ENCODE measurements at places on chromosomes 5 and 9.

DNA sequence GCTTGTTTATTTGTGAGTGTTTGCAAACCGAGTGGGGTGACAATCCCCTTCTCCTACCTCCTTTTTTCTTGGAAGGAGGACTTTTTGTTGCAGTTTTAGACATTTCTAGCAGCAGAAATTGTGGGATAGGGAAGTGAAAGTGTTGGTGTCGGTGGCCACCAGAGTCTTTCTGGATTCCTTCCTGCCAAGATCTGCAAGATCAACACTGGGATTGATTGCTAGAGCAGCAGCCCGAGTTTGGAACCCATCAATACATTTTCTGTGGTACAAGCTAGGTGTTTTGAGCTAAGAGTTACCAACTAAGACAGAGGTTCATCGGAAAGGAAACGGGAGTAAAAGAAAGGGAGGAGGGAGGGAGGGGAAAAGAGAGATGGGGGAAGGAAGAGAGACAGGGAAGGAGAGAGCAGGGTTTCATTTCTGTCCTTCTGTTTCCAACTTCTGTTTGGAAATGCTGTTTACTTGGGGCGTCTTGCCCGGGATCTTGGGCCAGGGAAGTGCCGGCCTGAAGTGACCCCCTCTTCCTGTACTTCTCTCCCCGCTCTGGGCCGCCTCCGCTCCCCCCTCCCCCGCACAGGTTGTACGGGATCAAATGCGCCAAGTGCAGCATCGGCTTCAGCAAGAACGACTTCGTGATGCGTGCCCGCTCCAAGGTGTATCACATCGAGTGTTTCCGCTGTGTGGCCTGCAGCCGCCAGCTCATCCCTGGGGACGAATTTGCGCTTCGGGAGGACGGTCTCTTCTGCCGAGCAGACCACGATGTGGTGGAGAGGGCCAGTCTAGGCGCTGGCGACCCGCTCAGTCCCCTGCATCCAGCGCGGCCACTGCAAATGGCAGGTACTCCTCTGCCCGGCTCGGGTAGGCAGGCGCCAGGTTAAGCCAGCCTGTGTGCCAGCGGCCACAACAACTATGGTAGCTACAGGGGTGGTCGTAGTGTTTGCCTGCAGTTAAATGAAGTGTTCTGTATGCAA lies 4.0 kb downstream of the ISL1 start:
- DNase-seq, result no peak

- no peak for DNase-seq
Measured at GRCh38 chr5:75438722-75439121, 72.7 kb downstream of the CERT1 start.

DNA sequence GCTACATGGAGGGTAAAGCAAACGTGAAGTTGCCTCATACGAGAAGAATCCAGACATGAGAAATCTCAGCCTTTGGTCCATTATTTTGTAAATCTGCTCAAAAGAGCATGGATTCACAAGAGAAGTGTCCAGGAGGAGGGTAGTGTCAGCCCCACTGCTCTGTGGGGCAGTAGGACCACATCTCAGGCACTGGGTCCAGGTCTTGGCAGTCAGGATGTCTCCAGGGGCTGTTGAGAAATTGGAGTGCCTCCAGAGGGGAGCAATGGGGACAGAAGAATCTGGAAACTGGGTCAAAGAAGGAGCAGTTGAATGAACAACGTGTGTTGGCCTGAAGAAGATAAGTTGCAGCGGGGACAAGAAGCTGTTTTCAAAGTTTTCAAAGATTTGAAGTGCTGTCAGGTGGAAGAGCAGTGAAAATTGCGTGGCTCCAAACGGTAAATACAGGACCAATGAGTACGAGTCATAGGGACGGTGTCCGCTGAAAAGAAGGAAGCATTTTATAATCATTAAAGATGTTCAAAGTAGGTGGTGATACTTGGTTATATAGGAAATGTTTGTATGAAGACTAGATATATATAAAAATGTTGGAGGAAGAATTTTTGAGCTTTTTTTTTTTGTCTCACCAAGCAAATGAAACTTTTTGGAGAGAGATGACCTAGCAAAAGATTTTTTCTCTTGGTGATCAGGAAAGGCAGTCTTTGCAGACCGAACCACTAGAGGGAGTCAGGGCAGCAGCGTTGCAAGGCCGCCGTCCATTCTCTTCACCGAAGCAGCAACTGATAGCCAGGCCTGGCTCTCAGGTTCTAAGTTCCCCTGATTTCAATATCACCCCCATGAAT lies 57.1 kb upstream of the ZBED3 start:
- peak; percentile 78 for DNase-seq

- no peak for DNase-seq
Measured at GRCh38 chr5:175166026-175166425, 278.0 kb downstream of the DRD1 start.

- no peak for DNase-seq
Measured at GRCh38 chr9:129071526-129072126, 9.3 kb upstream of the DOLPP1 start.

DNA sequence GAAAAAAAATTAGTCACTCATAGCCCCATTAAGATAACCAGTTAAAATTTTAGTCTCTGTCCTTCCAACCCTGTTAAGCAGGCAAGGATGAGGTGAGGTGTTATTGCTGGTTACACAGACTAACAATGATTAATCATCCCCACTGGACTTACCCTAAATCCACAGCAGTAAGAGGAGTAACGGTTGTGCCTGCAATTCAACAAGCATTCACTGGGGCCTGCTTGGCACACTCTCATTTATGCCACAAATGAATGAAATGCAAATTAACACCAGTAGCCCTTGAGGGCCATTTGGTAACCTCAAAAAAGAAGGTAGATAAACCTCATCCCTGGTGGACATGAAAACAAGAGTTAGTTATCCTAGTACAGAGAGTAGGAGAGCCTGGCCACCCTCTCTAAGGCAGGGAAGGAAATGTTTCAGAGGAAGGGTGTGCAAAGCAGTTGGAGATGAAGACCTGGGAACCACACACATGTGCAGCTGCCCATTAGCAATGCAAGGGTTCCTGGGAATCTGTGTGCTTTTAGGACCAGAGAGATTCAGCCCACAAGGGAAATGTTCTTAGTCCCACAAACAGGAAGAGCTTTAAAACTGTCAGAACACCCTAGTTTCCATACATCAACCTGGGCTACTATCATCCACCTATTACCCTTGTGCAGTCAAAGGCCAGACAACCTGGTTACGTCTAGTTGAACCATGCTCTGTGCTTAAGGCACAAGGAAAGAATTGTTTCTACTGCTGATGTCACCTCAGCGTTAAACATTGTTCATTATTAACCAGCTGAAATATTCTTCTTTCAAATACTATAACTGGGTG lies 7.7 kb downstream of the LHFPL2 start:
- DNase-seq, result peak; percentile 20

DNA sequence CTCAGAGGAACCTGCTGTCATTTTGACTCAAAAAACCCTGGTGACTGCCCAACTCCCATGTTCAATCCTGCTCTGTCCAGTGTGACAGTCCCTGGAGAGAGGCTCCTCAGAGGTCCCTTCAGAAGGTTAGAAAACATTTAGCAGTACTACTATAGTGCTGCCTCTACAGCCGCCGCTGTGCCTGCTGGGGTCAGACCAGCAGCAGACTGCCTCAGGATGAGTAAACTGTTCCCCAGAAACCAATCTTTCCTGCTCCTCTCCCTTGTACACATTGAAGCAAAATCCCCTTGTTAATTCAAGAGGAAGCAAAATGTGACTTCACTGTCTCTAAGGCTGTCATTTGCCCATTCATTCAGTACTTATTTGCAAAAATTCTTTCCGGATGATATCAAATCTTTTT lies 94.8 kb upstream of the SMARCA2 start:
- no peak for DNase-seq

DNA sequence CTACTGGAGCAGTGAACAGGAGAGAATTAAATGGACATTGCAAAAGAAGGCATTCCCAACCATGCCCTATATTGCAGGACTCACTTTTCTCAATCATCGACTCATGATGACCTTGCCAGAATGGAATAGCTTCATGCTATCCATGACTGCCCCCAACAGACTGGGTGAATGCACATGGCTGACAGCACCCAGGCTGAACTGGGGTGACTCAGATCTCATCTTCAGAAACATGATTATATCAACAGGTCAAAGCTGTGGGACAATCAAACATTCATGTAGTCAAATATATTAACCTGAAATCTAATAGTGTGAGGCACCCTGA lies 34.7 kb upstream of the MIER3 start:
- DNase-seq, result no peak

- DNase-seq, result no peak
Measured at GRCh38 chr9:126625329-126626126, 11.8 kb downstream of the LMX1B start.

DNA sequence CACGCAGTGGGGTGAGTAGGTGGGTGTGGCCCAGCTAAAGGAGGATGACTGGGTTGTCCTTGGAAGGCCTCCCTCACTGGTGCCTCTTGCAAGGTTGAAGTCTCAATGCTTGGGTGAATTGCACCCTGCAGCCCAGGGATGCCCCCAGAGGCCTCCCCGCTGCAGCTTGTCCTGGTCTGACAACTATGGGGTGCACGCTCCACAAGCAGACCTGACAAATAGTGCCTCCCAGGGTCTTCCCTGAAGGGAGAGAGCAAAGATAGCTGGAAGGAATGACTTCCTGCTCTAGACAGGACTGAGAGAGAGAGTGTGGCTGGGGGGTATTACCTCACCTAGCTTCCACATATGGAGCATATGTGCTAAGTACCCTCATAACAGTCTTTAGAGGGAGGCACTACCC lies 1.7 kb downstream of the PSD2 start:
- DNase-seq, result no peak

- DNase-seq, result no peak
Measured at GRCh38 chr9:127921557-127922120, 4.8 kb upstream of the ST6GALNAC4 start.

DNA sequence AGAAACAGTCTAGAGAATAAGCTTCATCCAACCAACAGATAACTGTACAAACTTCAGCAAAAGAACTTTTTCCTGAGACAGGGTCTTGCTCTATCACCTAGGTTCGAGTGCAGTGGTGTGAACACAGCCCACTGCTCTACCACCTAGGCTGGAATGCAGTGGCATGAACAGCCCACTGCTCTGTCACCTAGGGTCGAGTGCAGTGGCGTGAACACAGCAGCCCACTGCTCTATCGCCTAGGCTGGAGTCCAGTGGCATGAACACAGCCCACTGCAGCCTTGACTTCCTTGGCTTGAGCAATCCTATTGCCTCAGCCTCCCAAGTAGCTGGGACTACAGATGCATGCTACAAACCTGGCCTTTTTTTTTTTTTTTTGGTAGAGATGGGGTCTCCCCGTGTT lies 43.4 kb downstream of the ERMP1 start:
- no peak for DNase-seq

DNA sequence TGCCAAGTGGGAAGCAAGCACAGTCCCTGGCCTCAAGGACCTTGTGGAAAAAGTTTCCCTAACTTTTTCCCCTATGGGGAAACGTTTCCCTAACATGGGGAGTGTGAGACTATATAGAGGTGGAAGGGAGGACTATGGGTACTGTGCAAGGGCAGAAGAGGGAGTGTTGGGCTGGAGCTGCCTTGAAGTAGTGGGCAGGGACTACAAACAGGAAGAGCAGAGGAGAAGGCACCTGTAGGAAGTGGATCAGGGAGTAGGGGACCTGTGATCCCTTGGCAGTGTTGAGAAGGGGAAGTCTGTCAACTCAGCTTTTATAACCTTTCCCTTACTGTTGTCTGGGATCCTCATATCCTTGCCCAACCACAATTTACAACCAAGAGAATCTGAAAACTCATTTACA lies 1.4 kb downstream of the CMYA5 start:
- no peak for DNase-seq

GRCh38 chr9:135704483-135704882 lies 2.5 kb downstream of the KCNT1 start:
- no peak for DNase-seq

DNA sequence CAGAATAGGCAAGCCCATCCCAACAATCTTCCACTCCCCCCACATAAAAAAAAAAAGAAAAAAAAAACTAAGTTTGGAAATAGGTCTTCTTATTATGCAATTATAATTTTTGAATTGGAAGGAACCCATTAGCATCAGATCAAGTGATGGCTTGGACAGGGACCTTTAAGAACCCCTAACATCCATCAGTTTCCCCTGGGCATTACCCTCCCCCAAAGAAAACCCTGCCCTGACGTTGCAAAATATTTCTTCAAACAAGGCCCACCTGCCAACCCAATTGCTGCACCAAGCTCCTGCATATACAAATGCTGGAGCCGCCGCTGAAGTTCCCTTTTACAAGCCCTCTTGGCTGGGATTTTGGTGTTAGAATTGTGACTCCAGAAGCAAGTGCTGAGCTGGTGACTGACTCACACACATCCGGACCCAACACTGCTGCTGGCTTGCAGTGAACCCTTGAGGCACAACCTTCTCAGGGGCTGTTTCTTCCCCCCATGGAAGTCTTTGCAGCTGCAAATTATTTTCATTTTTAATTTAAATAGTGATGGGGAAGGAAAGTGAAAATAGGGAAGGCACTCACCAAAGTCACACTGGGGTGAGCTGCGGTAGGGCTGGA lies 56.1 kb upstream of the AFAP1L1 start:
- DNase-seq, result peak; percentile 43

GRCh38 chr5:21663082-21663481 lies 1190.1 kb downstream of the CDH12 start:
- no peak for DNase-seq

DNA sequence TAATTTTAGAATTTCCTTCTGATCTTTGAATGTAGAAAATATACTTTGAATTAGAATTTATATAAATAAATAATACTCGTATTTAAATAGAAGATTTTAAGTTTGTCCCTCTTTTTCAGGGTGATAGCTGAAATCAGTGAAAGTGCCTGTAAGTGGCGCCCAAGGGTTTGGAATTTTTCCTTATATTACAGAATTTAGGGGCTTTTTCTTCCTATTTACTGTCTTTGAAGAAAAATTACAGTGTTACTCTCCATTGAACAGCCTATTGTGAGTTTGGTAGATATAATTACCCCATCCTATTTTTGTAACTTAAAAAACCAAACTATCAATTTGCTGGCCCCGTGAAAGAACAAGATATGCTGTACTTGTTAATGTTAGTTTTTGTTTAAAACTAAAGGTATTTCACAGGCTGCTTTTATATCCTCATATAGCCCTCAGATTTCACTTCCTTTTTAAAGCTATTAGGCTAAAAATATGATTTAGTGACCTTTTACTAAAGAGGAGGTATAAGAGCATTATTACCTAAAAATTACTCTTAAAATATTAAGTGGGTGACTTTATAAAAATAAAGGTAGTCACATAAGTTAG lies 3.2 kb downstream of the MAP3K1 start:
- no peak for DNase-seq

GRCh38 chr9:83582029-83582428 lies 40.9 kb upstream of the IDNK start:
- DNase-seq, result peak; percentile 46

GRCh38 chr9:117138231-117138630 lies 276.6 kb downstream of the ASTN2 start:
- no peak for DNase-seq

DNA sequence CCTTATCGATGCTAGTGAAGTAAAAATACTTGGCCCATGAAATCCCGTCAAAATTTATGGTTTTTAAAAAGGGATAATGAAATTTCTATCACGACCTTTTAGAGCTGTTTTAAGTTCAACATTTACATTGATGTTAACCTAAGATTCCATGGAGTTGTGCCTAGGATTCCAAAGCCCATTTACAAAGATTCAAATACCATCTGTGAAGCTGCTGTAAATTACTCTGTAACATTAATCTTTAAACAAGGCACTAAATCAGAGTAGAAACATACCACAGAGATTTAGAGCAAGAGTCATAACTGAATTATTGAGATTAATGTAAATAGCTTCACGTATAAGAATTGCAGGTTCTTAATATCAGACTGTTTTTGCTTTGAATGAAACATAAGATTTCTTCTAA lies 17.7 kb downstream of the POU5F2 start:
- DNase-seq, result no peak

- peak; percentile 77 for DNase-seq
Measured at GRCh38 chr5:169906745-169907649, 73.3 kb downstream of the INSYN2B start.

GRCh38 chr5:37665272-37665671 lies 174.6 kb downstream of the GDNF start:
- peak; percentile 67 for DNase-seq
